Hippocampal formation (tissue), 2 donors: ENCODE measurements at places on chromosomes 3 and 15.
A peak's percentile ranks its signal among the peaks of the same experiment; 100 is the strongest.

- no peak for DNase-seq
Measured at GRCh38 chr15:42401544-42402454, 42.5 kb downstream of the CAPN3 start.

GRCh38 chr15:69612112-69612511 lies 159.5 kb downstream of the RPLP1 start:
- no peak for DNase-seq

DNA sequence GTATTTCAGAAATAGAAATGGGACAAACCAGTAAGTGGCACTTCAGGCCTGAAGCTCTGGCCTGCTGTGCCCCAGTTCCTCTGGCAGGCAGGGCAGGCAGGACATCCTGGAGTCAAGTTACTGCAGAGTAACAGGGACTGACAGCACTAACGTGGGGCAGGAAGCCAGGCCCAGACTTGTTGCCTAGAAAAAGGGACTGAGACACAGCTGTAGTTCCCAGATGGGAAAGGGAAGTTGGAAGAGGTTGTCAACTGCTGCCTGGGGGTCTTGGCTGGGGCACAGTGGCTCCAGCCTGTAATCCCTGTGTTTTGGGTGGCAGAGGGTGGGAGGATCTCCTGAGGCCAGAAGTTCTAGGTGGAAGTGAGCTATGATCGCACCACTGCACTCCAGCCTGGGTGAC lies 171.9 kb downstream of the FMN1 start:
- no peak for DNase-seq

GRCh38 chr3:2446146-2446545 lies 347.5 kb downstream of the CNTN4 start:
- no peak for DNase-seq

DNA sequence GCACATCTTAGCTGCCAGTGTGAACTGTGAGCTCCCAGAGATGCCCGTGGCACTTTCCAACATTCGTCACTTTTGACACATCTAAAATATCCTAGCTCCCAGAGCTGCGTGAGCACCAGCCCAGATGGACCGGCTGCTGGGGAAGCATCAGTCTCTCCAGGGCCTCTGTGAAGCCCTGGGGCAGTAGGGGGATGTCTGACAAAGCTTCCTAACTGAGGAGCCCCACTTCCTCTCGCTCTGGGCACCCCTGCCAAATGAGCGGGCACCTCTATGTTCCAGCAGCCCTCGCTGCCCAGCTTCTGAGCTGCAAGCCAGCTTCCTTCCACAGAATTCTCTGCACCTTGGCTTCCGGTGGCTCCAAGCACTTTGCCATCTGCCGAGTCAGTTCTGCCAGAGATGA lies 91.1 kb downstream of the LIPC start:
- peak; percentile 33 for DNase-seq

GRCh38 chr3:53892286-53892637 lies 603 bp upstream of the SELENOK start:
- no peak for DNase-seq

GRCh38 chr3:133135306-133135705 lies 97.1 kb downstream of the TMEM108 start:
- no peak for DNase-seq
